CD4-positive, alpha-beta T cell treated with Interleukin-17A for 1 hour (primary cell): ENCODE measurements at places on chromosomes 5 and 9.

DNA sequence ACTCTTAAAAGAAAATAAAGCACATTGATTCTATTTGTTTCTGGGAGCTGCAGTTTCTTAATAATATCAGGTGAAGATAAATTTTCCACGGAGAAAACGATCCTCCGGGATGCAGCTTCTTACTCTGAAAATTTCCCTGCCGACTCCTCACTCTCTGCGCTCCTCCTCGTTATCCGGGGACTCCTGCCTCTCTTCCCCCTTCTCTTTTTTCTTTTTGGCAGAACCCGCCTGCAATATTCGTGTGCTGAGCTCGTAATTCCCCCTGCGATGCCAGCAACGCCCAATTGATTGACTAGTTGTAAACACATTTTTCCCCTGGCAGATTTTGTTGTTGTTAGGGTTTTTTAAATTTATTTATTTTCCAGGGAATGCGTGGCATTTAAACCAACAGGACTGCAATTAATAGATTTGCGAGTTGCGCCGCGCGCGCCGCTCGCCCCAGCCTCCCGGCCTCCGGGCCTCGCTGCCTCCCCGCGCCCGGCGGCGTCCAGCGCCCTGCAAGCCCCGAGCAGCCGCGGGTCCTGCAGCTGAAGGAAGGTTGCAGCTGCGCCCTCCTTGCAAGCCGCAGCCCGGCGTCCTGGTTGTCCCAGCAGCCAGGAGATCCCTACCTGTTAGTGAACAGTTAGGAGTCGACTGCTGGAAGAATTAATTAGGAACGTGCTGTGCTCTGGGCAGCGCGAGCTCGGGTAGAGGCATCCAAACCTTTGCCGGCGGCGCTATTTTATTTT, 2.2 kb downstream of the NTNG2 start:
- DNase-seq, result no peak

DNA sequence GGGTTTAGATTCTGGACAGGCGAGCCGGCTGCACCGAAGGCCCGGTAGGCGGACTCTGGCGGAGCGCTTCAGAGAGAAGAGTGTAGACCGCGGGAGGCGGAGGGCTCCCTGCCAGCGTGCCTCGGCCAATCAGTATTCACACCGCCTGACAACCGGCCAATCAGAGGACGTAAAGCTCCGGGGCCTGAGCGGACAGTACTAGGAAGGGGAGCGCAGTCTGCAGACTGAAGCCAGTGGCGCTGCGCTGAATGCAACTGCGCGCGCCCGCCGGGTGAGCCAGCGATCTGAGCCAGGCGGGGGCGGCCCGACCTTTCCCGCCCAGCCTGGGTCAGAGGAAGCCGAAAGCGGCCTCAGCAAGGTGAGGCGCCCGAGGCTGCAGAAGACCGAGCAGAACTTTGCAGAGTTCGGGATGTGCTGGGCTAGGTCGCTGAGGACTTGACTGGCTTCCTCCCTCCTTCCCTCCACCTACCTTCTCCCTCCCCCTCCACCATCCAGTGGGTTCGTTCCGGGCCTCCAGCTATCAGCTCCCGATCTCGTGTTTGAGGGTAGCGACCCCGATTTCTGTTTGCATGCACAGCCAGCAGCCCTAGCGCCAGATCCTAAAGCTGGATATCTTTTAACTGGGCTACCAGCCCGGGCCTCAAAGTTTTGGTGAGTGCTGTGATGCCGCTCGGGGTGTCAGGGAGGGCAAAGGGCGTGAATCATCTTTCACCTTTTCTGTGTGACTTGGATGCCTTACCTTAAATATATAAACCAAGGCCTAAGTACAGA, at the start of gene DMRT2:
Gene DMRT2 (plus strand): TSS at position 233 of the 771 bp plus-strand sequence. CDS start 1,257 bp downstream, outside the sequence.
- DNase-seq, result no peak

DNA sequence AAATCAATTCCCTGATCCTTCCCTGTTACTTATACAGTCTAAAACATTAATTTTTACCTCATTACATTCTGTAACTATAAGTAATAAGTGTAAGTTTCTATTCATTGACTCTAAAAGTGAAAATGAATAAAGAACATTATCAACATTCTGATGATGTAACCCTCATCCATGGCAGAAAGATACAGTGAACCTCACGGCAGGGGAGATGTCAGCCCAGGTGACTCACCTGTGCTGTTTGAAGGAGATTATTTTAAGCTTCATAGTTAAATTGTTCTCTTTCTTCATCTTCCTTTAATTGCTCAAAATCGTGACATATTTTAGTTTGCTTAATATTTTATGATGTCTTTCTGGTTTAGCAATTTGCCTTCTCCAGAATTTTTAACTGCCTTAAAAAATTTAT, 268.1 kb downstream of the FSTL4 start:
- no peak for DNase-seq

- no peak for DNase-seq
These were observed 53.3 kb downstream of the NREP start for GRCh38 chr5:111703662-111704061.

- DNase-seq, result no peak
These were observed 80.9 kb downstream of the PPP2R2B start for GRCh38 chr5:146797658-146798057.

- no peak for DNase-seq
These were observed 623 bp upstream of the TRIM36 start for GRCh38 chr5:115170134-115170928.

DNA sequence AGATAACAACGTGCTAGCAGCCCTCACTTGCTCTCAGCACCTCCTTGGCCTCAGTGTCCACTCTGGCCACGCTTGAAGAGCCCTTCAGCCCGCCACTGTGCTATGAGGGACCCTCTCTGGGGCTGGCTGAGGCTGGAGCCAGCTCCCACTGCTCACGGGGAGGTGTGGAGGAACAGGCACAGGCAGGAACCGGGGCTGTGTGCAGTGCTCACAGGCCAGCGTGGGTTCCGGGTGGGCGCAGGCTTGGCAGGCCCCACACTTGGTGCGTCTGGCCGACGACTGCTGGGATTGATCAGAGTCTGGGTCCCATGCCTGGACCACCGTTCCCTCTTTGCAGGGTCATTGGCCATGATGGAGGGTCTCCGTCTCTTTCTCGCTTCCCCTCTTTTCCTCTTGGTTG, 194.3 kb upstream of the GRAMD2B start:
- DNase-seq, result no peak

DNA sequence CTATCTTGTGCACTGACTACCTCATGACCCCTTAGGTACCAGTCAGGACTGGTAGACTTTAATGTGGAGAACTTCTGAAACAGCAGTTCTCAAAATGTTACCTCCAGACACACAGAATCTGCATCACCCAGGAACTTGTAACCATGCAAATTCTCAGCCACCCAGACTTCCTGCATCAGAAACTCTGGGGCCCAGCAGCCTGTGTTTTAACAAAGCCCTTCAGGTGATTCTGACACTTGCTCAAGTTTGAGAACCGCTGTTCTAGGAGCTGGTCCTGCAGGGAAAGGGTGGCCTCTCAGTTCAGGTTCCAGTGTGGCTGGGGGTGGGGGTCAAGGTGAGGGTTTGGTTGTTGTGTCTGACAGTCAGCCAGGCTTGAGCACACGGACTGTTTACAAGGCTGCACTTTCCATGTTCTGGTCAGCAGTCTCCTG, 28.4 kb downstream of the ZFP62 start:
- DNase-seq, result peak; percentile 53

GRCh38 chr9:94160594-94161501, 76.6 kb downstream of the PTPDC1 start:
- DNase-seq, result no peak

DNA sequence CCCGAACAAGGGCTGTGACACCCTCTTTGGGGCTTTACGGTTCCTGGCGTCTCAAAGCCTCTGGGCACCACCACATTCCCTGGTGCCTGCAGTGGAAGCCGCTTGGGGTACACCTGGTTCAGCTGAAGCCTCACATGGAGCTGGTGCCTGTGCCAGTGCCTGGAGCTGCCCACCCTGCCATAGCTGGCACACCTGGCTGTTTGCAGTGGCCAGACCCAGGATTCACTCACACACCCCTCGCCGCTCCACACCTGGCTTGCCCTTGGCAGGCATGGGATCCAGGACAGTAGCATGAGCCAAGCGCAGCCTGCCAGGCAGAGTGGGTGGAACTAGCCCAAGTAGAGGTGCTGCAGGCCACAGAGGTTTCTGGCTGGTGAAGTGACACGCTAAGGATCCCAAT, 641.8 kb downstream of the TLE4 start:
- no peak for DNase-seq

DNA sequence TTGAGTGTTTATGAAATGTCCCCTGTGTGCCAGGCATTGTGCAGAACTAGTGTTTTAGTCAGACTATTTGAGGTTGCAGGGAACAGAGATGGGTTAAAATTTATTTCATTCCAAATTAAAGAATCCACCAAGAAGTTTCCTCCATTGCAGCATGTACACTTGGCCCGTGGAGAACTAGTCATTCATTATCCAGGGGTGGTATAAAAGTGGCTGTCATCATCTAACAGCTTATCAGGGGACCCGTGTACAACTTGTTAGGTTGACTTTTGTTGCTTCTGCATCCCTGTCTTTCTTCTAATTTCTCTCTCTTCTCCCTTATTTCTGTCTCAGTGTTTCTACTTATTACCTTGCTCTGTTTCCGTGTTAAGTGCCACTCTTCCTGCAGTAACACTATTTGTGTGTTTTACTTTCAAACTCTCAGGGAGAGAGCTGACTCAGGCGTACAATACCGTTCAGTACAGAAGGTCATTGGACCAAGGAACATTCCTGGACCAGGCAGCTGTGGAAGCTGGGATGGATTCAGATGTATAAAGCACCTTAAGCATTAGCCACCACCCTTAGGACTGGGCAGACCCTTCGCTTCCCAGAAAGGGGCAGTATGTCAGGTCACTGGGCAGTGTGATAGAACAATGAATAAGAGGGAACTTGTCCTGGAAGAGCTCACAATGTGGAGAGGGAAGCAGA, 36.1 kb downstream of the MAP3K1 start:
- DNase-seq, result no peak

GRCh38 chr9:129138476-129139232, 27.4 kb downstream of the PTPA start:
- DNase-seq, result no peak

DNA sequence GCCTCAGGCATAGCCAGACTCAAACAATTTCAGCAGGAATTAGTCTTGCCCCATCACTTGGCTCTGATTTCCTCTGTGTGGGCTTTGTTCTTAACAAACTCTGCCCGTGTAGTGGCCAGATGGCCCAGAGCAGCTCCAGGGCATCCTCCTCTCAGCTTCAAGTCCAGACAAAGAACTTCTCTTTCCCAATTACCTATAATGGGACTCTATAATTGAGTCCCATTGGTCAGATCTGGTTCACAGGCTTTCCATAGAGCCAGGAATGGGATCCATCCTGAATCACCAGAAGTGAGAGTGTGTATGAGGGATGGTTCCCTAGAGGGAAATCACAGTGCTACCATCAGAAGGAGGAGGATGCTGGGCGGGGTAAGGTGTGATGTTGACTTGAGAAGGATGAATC, 515.8 kb downstream of the KIF4B start:
- no peak for DNase-seq

- DNase-seq, result no peak
These were observed 9.9 kb upstream of the PCSK5 start for GRCh38 chr9:75880618-75881017.

- no peak for DNase-seq
These were observed 6.7 kb downstream of the TMEM8B start for GRCh38 chr9:35835766-35836165.

DNA sequence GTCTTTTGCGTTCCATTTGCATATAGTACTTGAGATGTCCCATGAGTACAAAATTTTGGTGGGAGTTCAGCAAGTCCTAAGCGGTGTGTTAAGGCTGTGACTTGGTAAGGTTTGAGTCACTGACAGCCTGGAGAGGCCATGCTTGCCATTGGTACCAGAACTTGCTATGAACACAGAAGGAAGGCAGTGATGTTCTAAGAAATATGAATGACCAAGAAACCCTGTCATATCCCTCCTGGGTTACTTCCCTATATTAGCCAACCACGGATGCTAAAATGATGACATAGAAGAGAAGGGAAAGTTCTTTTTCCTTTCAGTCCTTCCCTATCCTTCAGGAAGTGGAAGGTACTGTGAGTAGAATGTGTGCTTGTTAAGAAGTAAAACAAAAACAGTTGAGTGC, 136.7 kb downstream of the GCNT1 start:
- DNase-seq, result no peak

DNA sequence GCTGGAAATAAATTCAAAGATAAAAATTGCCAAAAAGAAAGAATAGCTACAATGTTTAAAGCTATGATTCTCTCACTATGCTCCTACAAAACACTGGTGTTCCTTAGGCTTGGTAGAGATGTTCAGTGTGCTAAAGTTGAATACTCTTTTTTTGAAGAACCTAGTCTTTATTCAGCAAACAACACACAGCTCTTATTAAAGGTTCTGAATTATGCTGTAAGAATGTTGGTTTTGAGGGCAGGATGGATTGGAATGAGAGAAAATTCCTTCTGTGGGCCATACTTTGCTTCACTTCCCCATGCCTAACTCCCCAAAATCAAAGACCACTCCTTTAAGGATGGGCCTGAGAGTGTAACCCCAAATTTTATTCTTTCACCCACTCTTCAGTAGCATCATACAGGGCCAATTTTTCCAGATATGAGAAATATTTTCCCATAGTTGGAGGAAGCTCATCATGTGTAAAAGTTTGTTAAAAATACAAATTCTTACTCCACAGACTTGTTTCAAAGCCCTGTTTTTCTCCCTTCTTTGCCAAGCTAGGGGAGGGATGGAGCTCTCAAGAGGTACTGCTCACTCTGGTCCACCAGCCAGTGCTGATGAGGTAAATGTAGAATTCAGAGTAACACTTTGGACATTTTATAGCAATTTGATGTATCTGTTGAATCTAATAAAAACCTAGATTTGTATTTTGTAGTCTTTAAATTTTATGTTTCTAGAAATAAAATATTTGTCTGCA, 99.3 kb downstream of the GDNF start:
- DNase-seq, result no peak

- no peak for DNase-seq
These were observed 35.7 kb downstream of the SLC6A3 start for GRCh38 chr5:1409381-1410110.

DNA sequence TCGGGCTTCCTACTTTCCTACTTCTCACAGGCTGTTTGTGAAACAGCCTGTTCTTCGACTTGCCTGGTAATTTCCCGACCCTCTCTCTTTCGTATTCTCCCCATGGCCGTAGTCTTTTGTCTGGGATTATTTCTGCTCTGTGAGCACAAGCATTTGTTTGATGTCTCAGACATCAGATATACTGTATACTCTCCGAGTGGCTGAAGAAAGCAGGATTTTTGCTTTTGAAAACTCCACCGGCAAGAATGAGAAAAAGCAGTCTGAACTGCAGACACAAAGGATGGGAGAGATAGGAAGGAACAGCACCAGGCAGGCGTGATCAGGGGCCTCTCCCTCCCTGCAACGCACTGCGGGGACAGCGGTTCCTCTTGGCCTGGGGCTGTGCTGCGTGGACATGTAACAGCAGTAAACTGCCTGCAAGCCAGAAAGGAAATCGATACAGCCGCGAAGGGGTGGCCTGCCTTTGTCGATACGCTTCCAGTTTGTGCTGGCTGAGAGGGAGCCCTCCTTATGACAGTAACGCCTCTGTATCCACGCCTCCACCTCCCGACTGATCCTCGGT, 313.9 kb upstream of the TLE4 start:
- no peak for DNase-seq

- no peak for DNase-seq
These were observed 52.4 kb downstream of the CDC14B start for GRCh38 chr9:96567203-96567700.

- DNase-seq, result no peak
These were observed 482.8 kb downstream of the ELAVL2 start for GRCh38 chr9:23343226-23343625.
